ENCODE measurements at places on chromosomes 7 and 10.

DNA sequence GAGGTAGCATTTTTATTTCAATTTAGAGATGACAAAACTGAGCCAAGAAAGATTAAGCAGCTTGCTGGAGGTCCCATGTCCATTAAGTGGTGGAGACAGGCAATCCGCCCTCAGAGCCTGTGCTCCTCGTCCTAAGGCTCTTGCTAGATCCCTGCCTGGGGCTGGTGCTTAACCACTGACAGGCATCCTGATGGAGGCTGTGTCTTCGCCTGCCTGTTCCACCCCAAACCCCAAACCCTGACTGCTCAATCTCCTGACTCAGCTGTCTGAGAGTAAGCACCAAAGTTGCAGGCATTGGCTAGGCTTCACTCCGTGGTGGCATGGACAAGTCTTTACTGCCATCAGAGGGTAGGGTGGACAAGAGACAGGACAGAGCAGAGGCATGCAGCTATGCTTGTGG is 209.4 kb downstream of the POU6F2 start:
- no peak for DNase-seq

DNA sequence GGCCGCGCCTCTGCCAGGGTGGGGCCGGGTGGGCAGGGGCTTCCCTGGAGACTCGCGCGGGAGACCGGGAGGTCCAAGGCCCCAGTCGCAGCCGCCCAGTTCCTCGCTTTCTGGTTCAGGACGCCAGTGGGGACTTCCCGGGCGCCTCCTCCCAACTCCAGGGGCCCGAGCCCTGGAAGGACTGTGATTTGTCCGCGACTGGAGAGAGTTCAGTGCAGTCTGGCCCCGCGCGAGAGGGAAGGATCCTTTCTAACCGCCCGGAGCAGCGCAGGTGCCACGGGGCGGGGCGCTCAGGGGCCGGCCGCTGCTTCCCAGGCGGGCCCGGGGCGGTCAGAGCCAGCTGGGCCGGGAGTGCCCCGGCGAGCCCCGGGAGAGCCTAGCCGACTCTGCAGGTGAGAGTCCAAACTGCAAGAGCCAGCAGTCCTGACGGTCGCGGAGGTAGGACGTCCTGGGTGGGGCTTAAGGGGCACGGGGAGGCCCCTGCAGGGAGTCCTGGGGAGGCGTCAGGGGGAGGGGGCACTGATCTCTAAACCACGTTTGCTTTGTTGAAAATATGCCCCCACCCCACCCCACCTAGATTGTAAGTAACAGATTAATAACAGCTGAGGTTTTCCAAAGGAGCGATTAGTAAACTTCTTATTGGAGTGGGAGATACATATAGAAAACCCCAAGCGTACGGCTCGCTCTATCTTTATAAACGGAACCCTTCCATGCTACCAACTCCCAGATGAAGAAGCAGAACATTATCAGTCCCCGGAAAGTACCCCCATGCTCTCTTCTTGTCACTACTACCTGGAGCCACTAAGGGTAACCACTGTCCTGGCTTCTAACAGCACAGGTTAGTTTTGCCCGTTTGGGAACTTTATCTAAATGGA is 8.2 kb downstream of the NKX2-3 start:
- peak; percentile 65 for DNase-seq

GRCh38 chr7:52211930-52212329 is 823.5 kb upstream of the POM121L12 start:
- DNase-seq = no peak

- peak; percentile 10 for DNase-seq
Measured at GRCh38 chr7:45451342-45452035, 122.7 kb upstream of the ADCY1 start.

DNA sequence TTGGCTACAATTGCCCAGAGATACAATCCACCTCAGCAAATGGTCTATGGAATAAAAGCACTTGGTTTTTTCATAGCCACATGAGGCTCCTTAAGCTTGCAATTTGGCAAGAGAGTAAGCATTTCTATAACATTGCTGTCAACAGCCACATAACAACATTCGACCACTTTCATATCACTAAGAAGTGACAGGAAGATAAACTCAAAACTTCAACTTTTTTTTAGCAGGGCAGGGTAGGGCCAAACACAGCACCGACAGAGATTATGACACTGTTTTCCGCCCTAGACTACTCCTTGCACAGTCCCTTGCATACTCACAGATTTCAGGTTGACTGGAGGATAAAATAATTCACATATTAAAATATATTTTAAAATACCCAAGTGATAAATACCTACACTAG is 185.4 kb downstream of the JAZF1 start:
- DNase-seq = no peak

DNA sequence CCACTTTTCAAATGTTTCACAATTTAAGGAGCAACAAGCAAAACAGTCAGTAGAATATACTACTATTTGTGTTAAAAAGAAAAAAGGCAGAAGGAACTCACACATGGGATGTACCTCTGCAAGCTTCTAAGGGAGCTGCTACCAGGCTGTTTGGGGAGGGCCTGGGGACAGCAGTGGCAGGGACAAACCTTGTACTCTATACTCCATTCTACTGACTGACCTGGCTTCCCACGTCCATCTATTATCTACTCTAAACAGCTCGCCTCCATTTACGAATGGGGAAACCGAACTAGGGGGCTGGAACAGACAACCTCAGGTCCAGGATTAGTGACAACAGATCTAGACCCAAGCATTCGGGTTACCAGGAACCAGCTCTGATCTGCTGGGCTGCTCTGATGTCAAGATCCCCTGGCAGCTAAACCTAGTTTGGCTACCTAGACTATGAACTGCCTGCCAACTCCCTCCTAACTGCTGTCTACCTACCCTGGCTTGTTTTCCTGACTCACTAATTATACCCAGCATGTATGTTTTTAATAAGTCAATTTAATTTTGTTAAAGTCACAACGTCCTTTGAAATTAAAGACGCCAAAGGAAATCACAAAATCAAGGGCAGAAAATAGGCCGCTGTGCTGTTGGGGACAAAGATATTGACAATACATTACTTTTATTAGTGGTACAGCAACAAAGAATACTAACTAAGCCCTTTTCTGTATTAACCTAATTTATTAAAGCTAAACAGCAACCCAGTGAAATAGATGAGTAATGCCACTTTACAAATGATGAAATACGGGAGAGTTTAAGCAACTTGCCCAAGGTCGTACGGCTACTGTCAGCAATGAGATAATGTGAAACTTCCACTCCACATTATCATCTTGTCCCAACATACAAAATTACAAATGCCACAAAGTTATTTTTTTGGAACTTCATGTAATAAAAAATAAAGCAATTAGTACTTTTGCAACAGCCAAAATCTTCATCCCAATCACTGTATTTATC is 5.3 kb downstream of the PSAP start:
- DNase-seq = no peak

DNA sequence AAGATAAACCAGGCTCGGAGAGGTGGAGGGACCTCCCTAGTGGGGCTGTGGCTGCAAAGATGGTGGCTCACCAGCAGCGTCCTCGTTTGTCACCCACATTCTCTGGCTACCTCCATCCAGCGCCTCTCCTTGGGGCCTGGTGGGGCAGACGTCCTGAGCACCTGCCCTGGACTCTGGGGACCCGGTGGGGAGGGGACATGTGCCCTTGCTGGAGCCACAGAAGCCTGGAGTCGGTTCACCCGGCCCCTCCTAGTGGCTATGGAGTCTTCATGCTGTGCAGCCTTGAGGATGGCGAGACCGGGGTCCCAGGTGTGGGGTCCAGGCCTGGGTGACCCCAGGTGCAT is 14.5 kb downstream of the TTYH3 start:
- DNase-seq = no peak

- DNase-seq = no peak
Measured at GRCh38 chr10:124722798-124723783, 21.1 kb downstream of the FAM53B start.

DNA sequence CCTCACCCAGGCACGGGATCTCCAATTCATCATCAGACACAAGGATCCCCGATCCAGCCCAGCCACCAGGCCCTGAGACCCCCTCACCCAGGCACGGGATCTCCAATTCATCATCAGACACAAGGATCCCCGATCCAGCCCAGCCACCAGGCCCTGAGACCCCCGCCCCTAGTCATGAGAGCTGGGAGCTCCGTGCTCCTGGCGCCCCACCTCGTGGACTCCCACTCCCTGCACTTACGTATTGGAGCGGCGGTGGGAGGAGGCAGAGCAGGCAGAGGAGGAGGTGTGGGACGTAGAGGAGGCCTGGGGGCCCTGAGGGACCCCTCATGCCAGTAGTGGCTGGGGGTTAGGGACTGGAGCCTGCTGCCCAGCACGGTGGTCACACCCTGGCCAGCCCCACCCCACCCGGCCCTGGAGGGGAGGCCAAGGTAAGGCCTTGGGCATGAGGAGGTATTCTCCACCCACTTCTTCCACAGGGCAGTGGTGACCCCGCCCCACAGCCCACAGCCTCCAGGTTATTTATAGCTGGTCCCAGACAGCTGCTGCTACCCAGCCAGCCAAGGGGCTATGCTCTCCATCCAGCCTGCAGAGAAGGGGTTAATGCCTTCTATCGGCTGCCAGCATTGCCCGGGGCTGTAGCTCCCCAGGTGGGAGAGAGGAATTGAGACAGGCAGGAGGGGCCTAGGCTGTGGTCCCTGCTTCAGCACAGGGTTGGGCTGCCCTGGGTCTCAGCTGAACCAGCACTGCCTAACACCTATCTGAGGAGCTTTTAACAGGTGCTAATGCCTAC is 17.6 kb upstream of the CRHR2 start:
- no peak for DNase-seq

DNA sequence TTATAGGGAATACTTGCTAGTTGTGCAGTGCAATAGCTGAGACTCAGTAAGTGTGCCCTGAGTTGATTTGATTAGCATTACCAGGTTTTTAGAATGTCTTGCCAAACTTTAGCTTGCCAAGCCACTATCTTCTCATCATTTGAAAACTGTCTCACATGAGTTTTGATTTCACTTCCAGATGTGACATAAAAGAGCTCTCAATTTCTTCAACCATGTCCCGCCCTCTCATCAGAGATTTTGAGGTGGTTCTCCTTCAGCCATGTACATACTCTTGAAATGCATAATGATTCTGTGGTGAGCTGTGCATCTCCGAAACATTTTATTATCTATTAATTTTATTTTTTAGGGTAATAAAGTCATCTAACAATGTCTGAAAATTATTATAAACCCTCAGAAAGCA is 215.0 kb upstream of the SEMA3E start:
- DNase-seq = no peak

GRCh38 chr7:35584990-35585389 is 109.9 kb downstream of the HERPUD2 start:
- DNase-seq = no peak

DNA sequence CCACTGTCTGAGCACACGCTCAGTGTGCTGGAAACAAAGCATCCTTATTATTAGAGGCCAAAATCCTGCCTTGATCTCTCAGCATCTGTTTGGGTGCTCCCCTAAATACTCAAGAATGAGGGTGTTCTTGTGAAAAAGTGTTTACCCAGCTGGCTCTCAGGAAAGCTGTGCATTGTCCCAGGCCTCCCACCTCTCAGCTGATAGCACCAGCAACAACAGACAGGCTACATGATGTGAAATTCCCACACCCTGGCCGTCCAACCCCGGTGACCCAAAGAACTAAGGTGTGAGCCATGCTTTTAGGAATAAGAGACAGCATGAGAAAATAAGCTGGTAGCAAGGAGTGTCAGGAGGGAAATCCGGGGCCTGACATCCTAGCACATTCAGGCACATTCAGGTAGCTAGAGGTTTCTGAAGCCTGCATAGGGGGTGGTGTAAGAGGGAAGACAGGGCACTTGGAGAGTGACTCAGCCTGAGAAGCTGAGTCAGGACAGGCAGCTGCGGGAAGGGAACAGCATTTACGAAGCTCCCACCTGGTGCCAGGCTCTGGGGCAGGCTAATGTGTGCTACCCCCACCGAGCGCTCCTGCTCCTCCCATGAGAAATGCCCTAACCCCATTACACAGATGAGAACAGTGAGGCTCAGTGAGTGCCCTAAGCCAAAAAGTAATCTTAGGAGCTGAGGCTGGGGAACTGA is 205.6 kb downstream of the GRID1 start:
- DNase-seq = peak; percentile 50

DNA sequence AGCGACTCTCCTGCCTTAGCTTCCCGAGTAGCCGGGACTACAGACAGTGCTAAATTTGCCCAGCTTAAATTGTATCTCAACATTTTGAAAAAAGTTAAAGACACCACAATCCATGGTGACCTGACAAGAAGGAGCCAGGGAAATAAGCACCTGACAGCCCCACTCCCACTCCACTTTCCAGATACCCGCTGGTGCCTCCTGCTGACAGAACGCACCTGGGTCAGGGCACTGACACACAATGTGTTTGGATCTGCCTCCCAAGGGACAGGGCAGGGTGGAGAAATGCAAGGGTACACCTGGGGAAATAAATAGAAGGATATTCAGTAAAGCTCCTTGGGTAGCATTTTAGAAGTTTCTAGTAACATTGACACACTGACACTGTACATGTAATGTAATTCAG is 58.9 kb upstream of the OPN4 start:
- no peak for DNase-seq

GRCh38 chr7:115297656-115298055 is 375.8 kb downstream of the MDFIC start:
- peak; percentile 62 for DNase-seq

GRCh38 chr7:70480927-70481569 is 650.9 kb upstream of the GALNT17 start:
- DNase-seq = peak; percentile 59

DNA sequence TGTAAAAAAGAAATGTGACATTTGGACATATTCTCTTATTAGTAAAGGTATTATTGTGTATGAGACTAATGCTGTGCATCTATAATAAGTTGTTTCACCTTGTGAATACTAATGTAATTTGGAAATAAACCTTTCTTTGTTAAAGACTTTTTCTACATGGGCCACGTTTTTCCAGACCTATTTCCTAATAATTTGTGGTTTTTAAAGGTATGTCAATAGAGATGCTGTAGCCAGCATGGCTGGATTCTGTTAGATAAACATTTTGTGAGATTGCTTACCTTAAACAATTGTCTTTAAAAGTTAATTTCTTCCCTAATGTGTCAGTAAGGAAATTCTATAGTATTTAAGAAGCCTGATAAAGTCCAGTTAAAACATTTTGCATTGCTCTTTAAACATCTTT is 56.0 kb downstream of the KAT6B start:
- no peak for DNase-seq

GRCh38 chr10:24822590-24822989 is 98.9 kb upstream of the ARHGAP21 start:
- DNase-seq = no peak

GRCh38 chr7:142776206-142776844 is 5.6 kb downstream of the PRSS2 start:
- DNase-seq = no peak

All from RWPE1 (cell line).